ENCODE measurements at places on chromosomes 1 and 21. TPM values are rescaled to one million over a fixed set of nuclear protein-coding genes. Genes with fewer than 3 reads are reported as not detected.

Gene CD1B
- not detected for total RNA-seq

Gene RHBG
- total RNA-seq = not detected

Gene DIO1
- 0.23 TPM for total RNA-seq

Gene LRRC71
- 3.7 TPM for total RNA-seq

Gene GOLT1A
- 3.6 TPM for total RNA-seq

Gene LYPD8
- total RNA-seq = not detected

Gene S100A6
- total RNA-seq = 279 TPM

Gene SPATA1
- 0.05 TPM for total RNA-seq

Gene MASP2
- total RNA-seq = not detected

Gene TCHH
- not detected for total RNA-seq

Gene RIPK4
- total RNA-seq = 26.9 TPM

Gene PDPN
- 19.5 TPM for total RNA-seq

Gene E2F2
- total RNA-seq = 1.0 TPM

Gene PLCH2
- total RNA-seq = 41.0 TPM

- DNase-seq = no peak
These were observed 55.1 kb downstream of the ZBTB18 start for GRCh38 chr1:244106176-244106575.

DNA sequence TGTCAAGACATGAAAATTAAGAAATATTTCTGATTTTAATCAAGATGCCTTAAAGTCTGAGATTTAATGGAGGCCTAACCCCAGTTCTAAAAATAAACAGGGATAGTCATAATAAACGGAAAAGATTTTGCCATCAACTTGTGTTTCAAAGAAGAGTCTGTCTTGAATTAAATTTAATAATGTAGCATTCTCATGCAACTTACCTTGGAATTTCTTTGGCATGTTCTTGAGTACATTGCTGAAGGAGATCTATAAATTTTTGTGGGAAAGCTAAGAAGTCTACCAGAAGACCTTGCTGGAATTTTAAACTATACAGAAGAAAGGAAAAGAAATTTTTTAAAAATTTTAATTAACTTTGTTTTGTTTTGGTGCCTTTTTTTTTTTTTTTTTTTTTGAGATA is 10.6 kb downstream of the SASS6 start:
- DNase-seq = no peak

GRCh38 chr1:96880626-96881025 is 159.0 kb downstream of the PTBP2 start:
- DNase-seq = no peak

DNA sequence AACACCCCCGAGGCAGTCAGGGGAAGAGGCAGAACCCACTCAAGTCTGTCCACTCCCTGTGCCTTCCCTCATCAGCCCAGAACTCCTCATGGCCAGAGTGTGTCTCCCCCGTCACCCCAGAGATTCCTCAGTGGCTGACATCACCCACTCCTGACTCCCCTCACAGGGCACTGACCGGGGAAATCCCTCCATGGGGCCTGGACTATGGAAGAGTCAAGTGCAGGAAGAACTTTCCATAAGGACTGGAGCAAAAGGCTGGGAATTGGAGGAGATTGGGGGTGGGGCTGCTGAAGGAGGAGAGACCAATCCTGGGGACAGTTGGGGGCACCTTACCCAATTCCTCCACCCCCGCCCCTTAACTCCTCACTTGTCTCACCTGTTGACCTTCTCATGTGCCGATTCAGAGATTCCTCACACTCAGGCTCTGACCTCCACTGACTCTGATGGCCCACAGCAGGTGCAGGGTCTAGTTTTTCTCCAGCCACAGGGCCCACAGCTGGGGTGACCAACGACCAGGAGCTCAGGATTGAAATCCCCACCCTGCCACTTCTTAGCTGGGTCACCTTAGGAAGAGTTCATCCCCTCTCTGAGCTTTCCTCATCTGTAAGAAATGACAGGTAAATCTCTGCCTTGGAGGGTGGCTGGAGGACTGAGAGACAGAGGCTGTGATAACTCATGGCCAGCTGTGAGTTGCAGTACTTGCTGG is 481 bp upstream of the EXTL1 start:
- DNase-seq = no peak

DNA sequence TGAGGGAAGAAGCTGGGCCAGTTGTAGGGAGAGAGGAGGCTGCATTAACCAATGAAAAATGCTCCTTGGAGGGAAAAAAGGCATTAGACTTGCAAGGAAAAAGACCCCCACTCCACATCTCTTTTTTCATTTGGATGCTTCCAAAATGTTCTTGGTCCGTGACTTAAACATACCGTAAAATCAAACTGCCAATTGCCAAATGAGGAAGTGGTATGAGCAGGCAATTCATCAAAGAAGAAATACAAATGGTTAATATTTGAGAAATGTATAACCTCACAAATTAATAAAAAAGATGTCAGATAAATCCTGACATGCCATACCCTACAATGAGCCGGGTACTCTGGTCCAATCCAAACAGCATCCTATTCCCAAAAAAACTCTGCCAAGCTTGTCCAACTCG is 30.6 kb downstream of the KANK4 start:
- no peak for DNase-seq

- no peak for DNase-seq
These were observed 35.2 kb upstream of the KIRREL1 start for GRCh38 chr1:157958263-157958662.

GRCh38 chr21:33360881-33361602 is 36.3 kb downstream of the IFNAR1 start:
- peak; percentile 71 for DNase-seq

- no peak for DNase-seq
These were observed 48.0 kb downstream of the URB2 start for GRCh38 chr1:229674042-229674441.

DNA sequence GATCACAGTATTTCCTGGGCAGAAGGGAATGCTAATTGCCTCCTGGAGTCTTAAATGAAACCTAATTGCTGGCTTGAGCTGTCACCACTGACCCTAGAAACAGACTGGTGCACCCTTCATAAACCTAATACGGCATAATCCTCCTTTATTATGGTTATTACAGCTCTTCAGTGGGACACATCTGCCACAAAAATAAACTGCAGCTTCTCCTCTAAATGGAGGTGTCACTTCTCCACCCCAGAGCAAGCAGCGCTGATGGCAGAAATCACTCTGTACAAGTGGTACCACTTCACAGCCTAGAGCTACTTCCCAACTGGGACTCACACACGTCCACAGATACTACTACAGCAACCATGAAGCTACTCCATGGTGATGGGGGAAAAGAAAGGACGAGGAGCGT is 11.1 kb downstream of the PTPN14 start:
- DNase-seq = no peak

- DNase-seq = no peak
These were observed 20.0 kb downstream of the CDC73 start for GRCh38 chr1:193141804-193142203.

DNA sequence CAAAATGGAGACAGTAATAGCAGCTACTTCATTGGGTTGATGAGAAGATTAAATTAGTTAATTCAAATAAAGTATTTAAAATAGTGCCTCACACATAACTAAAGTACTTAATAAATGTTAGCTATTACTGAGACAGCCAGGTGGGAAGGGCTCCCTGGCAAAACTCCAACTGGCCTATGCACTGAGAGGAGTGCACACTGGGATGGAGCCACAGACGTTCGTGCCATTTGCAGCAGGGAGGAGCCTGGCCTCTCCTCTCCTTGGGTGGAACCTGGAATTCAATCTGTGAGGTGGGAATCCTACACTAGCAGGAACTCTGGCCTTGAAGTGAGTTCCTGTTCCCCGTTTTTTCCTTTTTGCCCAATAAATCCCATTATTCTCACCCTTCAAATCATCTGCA is 28.1 kb downstream of the SLC5A9 start:
- no peak for DNase-seq

- no peak for DNase-seq
These were observed 12.6 kb upstream of the JUN start for GRCh38 chr1:58796416-58796815.

GRCh38 chr1:91693557-91693956 is 192.4 kb downstream of the TGFBR3 start:
- DNase-seq = no peak

- DNase-seq = no peak
These were observed 81.1 kb downstream of the DSCAM start for GRCh38 chr21:40765811-40766210.

DNA sequence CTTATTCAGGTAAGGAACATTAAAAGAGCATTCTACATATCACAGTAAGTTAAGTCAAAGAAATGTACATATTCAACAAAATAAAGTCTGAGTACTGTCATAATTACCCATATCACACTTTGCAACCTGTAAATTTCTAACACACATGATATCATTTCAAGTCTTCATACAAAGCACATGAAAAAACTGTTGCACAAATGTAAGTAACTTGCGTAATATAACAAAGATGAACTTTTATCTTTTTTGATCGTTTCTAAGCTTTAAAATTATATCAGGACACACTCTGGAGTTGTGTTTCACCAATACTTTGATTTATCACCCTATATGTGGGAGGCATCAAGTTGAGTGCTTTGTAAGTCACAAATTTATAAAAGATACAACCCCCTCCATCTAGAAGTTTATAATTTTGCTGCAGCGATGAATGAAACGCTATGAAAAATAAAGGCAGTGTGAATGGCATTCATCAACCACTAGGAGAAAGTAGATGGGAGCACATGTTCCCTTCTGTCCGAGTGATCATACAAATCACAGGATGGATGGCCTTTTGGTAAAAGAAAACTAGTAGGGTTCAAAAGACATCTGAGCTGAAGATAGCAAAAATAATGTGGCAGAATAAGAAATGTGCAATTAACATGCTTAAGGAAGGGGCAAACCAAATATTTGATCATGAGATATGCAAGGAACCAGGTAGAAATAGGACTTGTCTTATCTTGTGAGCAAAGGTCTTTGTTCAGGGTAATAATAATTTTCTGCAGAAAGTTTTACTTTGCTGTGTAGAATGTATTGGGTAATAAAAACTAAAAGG is 27.5 kb downstream of the NRIP1 start:
- DNase-seq = no peak

DNA sequence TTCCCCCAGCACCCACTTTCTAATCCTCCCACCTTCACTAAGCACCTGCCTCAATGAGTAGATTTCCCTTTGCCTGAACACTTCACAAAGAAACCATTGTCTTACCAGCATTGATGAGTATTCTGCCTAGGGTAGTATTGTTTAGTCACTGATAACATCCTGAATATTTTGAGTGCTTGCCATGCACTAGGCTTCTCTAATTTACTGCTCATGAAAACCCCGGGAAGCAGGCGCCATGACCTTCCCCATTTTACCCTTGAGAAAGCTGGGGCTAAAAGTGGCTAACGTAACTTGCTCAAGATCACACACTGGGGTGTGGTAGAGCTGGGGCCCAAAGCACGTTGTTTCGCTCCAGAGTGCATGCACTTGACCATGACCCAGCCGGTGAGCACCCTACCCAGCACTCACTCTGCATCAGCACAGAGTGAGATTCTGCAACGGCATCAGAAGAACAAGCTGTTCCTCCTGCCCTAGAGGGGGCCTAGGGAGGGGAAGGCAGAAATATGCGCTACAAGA is 10.6 kb upstream of the F3 start:
- no peak for DNase-seq

DNA sequence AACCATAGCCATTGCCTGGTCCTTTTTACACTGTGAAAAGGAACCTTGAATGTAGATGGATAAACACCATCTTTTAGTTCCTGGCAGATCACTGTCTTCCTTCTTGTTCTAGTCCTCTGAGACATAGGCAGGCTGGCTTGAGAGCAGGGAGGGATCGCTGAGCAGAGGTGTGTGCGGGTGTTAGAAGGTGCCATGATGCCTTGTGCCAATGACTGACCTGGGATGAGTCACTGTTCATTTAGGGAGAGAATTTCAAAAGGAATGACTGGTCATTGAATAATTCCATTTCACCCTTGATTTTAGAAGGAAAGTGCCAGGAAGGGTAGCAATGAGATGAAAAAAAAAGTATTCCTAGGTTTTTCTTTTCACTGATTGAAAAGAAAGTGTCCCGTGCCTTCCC is 383.9 kb downstream of the KIF26B start:
- no peak for DNase-seq

GRCh38 chr1:100502052-100502792 is 35.7 kb upstream of the GPR88 start:
- no peak for DNase-seq

DNA sequence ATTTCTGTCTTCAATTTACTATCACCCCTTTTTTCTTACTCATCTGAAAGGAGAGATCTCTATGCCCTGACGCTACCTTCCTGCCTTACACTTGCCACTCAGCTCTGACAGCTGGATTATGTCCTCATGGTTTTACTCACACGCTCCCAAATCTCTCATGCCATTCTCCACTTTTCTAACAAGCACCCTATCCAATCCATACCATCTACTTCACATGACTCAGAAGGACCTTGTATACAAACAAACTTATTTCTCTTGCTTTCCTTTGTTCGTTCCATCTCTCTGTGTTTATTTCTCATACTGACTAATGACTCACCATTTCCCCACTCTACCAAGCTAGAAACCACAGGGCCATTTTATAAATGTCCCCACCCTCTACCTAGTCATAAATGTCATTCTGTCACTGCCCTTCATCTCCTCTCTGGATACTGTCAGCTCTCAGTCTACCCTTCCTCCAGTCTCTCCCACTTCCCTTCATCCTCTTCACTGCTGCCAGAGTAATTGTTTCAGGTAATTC is 87.3 kb downstream of the USP24 start:
- no peak for DNase-seq

- DNase-seq = no peak
These were observed 35.1 kb downstream of the LPAR3 start for GRCh38 chr1:84857906-84858305.

GRCh38 chr1:154848983-154849382 is 21.1 kb downstream of the KCNN3 start:
- no peak for DNase-seq
